NCI-H446 treated with DMSO at 0.1 percent for 48 hours (cell line): ENCODE measurements at places on chromosomes 12 and 14.

GRCh38 chr12:82486524-82487235 lies 128.4 kb downstream of the METTL25 start:
- DNase-seq: no peak

- peak; percentile 96 for DNase-seq
These were observed at the start of gene SYT1 for GRCh38 chr12:78864403-78864869. Gene SYT1 (plus strand): TSS chr12:78864774.

- no peak for DNase-seq
These were observed 61.2 kb upstream of the OTOGL start for GRCh38 chr12:80038062-80038560.

GRCh38 chr12:52248541-52249461 lies 15.8 kb downstream of the KRT7 start:
- DNase-seq: peak; percentile 48

DNA sequence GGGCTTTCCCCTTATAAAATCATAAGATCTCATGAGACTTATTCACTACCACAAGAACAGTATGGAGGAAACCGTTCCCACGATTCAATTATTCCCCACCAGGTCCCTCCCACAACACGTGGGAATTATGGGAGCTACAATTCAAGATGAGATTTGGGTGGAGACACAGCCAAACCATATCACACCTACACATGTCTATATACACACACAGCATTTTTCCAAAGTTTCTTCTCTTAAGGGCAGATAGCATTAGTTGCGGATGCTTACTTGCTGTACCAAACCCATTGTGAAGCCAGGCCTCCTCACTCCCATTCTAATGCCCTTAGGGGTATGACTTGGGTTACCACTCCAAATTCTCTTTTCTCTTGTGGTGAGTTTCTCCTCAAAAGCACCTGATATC lies 104.1 kb upstream of the RAP1B start:
- DNase-seq: no peak

- DNase-seq: no peak
These were observed 209.7 kb downstream of the CACNA1C start for GRCh38 chr12:2262449-2262848.

GRCh38 chr14:101932673-101933072 lies 31.7 kb upstream of the DYNC1H1 start:
- no peak for DNase-seq

DNA sequence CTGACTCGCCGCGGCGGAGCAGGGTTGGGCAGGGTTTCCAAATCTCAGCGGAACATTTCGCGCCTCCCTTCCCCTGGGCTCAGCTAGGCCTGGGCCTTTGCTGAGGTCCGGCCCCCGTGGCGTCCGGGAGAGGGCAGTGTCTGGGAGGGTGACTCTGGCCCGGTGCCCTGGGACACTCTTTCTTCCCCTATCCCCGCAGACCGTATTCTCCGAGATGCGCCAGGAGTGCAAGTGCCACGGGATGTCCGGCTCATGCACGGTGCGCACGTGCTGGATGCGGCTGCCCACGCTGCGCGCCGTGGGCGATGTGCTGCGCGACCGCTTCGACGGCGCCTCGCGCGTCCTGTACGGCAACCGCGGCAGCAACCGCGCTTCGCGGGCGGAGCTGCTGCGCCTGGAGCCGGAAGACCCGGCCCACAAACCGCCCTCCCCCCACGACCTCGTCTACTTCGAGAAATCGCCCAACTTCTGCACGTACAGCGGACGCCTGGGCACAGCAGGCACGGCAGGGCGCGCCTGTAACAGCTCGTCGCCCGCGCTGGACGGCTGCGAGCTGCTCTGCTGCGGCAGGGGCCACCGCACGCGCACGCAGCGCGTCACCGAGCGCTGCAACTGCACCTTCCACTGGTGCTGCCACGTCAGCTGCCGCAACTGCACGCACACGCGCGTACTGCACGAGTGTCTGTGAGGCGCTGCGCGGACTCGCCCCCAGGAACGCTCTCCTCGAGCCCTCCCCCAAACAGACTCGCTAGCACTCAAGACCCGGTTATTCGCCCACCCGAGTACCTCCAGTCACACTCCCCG lies 3.0 kb downstream of the WNT1 start:
- no peak for DNase-seq

- no peak for DNase-seq
These were observed 273.7 kb downstream of the SLC6A15 start for GRCh38 chr12:84638811-84639368.

GRCh38 chr12:28980436-28980835 lies 168.6 kb upstream of the FAR2 start:
- no peak for DNase-seq

GRCh38 chr14:58479975-58480374 lies 52.5 kb downstream of the KIAA0586 start:
- DNase-seq: no peak
